Liver (tissue), 10 donors: ENCODE measurements at places on chromosomes 4 and X.

DNA sequence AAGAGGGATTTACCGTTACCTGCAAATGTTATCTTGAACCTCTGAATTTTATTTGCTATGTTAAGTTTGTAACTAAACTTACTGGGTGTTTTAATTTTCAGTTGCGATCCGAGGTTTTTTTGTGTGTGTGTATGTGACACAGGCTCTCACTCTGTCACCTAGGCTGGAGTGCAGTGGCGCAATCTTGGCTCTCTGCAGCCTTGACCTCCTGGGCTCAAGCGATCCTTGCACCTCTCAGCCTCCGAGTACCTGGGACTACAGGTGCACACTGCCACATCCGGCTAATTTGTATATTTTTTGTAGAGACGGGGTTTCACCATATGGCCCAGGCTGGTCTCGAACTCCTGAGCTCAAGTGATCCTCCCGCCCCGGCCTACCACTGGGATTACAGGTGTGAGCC lies 18.5 kb downstream of the PDK3 start:
- H3K4me1 ChIP-seq = no peaks in the 10 kb centered on the region
- H3K36me3 ChIP-seq = no peaks in the 10 kb centered on the region
- H3K27me3 ChIP-seq = peaks cover 2% of the 10 kb centered on the region

DNA sequence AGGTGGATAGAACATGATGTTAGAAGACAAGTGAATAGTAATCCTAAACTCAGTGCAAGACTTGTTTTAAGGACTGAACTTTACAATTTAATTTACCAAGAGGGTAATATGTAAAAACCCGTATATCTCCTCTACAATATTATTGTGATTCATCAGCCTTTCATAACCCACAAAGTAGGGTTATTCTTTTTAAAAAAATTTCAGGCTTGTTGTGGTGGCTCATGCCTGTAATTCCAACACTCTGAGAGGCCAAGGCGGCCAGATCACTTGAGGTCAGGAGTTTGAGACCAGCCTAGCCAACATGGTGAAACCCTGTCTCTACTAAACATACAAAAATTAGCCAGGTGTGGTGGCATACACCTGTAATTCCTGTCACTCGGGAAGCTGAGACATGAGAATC lies 7.2 kb downstream of the IBSP start:
- H3K36me3 ChIP-seq = no peaks in the 10 kb centered on the region
- no peak overlapping the region for H3K4me3 ChIP-seq
- H3K27me3 ChIP-seq = no peaks in the 10 kb centered on the region

- no peak overlapping the region for H3K27ac ChIP-seq
- no peak for DNase-seq
- no peaks in the 10 kb centered on the region for H3K4me1 ChIP-seq
- no peaks in the 10 kb centered on the region for H3K36me3 ChIP-seq
- no peaks in the 10 kb centered on the region for H3K27me3 ChIP-seq
- no peak overlapping the region for H3K4me3 ChIP-seq
Measured at GRCh38 chr4:183920512-183920911, 15.4 kb downstream of the STOX2 start.

DNA sequence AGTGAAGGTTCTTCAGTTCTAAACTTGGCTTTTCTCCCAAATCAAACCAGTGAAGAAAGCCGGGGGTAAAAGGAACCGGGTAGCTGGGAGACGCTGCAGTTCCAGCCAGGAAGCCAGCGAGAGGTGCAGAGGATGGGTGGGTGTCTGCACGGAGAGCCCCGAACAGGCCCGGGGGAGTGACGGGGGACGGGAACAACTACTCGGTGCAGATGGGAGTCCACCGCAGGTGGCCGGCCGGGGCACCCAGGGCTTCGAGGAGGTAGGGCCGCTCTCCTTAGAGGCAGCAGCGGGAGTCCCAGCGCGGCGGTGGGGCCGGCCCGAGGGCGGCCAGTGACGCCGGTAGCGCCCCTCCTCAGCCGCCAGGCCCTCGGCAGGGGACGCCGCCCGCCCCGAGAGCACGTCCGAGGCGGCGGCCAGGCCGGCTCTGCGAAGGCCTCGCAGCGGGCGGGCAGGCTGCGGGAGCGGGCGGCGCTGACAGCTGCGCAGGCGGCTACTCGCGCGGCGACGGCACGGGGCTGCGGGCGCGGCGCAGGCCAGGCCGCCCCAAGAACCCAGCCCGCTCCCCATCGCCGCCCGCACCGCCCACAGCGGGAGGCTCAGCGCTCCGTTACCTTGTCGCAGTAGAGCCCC lies 449 bp downstream of the FBXL5 start:
- no peaks in the 10 kb centered on the region for H3K27me3 ChIP-seq
- H3K27ac ChIP-seq = peak overlapping the region; percentile 99
- H3K4me1 ChIP-seq = peaks cover 22% of the 10 kb centered on the region
- DNase-seq = peak; percentile 70

- H3K4me1 ChIP-seq = no peaks in the 10 kb centered on the region
- DNase-seq = no peak
- no peak overlapping the region for H3K4me3 ChIP-seq
- H3K27ac ChIP-seq = no peak overlapping the region
- H3K36me3 ChIP-seq = peaks cover 2% of the 10 kb centered on the region
Measured at GRCh38 chr4:140689623-140690022, 66.6 kb downstream of the TBC1D9 start.

DNA sequence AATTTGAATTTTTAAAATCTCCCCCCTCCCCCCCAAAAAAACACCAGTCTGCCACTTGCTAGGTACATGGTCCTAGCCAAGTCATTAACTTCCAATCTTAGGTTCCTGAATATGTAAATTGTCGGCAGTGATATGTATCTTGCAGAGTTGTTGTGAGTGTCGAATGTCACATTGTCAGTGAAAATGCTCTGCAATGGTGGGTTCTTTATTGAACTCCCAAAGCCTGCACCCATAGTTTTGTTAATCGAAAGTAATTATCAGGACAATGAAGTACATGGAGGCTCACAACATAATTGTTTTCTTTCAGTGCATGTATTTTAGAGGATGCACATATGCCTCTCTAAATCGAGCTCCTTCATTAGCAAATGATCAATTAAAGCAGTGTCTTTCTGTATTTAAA lies 185.6 kb upstream of the S100G start:
- no peaks in the 10 kb centered on the region for H3K27me3 ChIP-seq
- no peaks in the 10 kb centered on the region for H3K36me3 ChIP-seq

- H3K4me1 ChIP-seq = no peaks in the 10 kb centered on the region
- no peaks in the 10 kb centered on the region for H3K36me3 ChIP-seq
- DNase-seq = no peak
- H3K4me3 ChIP-seq = no peak overlapping the region
- H3K27me3 ChIP-seq = no peaks in the 10 kb centered on the region
Measured at GRCh38 chrX:49197543-49198087, 2.4 kb downstream of the SYP start.

GRCh38 chrX:50726296-50726695 lies 87.7 kb downstream of the SHROOM4 start:
- H3K27ac ChIP-seq = no peak overlapping the region
- H3K36me3 ChIP-seq = no peaks in the 10 kb centered on the region
- no peak overlapping the region for H3K4me3 ChIP-seq
- no peaks in the 10 kb centered on the region for H3K4me1 ChIP-seq

- no peak overlapping the region for H3K4me3 ChIP-seq
- H3K4me1 ChIP-seq = no peaks in the 10 kb centered on the region
- no peaks in the 10 kb centered on the region for H3K27me3 ChIP-seq
- no peak overlapping the region for H3K27ac ChIP-seq
Measured at GRCh38 chr4:147110473-147111367, 165.1 kb upstream of the TTC29 start.

GRCh38 chr4:48968814-48969213 lies 17.3 kb upstream of the CWH43 start:
- no peaks in the 10 kb centered on the region for H3K36me3 ChIP-seq
- no peaks in the 10 kb centered on the region for H3K4me1 ChIP-seq
- no peak overlapping the region for H3K27ac ChIP-seq

GRCh38 chr4:86356425-86357210 lies 3.2 kb downstream of the MAPK10 start:
- H3K27ac ChIP-seq = no peak overlapping the region
- H3K27me3 ChIP-seq = peaks cover 3% of the 10 kb centered on the region
- no peaks in the 10 kb centered on the region for H3K36me3 ChIP-seq
- no peaks in the 10 kb centered on the region for H3K4me1 ChIP-seq
- DNase-seq = no peak

DNA sequence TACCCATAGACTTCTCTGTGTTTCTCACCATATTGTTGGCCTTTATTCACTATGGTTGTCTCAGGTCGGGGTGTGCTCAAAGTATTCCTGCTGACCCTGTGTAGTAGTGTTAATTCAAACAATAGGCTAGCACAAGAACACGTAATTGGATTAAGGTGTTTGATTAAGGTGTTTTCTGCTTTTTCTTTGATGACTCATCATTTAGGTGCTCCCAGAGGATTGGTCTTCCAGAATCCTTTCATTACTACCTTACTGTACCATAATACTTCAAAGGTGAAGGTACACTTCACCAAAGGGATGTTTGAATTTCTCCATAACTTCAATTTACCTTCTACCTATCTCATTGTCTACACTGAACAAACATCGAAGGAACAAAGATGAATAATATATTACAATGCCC lies 121.7 kb upstream of the CCDC160 start:
- no peaks in the 10 kb centered on the region for H3K36me3 ChIP-seq
- DNase-seq = no peak
- H3K27me3 ChIP-seq = no peaks in the 10 kb centered on the region
- no peak overlapping the region for H3K4me3 ChIP-seq
- H3K4me1 ChIP-seq = no peaks in the 10 kb centered on the region

DNA sequence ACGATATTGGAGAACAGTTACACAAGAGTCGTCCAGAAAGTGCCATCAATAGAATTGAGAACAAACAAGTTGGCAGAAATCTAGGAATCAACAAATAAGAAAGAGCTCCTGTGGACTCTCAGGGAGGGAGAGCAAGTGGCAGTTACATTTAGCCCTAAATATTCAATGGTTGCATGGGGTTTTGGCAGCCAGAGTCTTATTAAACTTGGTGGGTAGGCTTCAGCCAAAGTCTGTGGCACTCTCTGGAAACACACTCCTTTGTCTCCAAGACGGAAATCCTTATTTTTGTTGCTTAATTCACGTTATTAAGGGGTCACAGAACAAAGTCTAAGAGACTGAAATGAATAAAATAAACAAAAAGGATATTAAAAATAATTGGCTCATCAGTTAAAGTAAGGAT lies 742.2 kb upstream of the ATOH1 start:
- no peaks in the 10 kb centered on the region for H3K36me3 ChIP-seq

GRCh38 chrX:95974096-95974470 lies 710.6 kb upstream of the DIAPH2 start:
- H3K27me3 ChIP-seq = no peaks in the 10 kb centered on the region
- H3K4me1 ChIP-seq = no peaks in the 10 kb centered on the region
- no peaks in the 10 kb centered on the region for H3K36me3 ChIP-seq
- H3K27ac ChIP-seq = no peak overlapping the region
- H3K4me3 ChIP-seq = no peak overlapping the region
- no peak for DNase-seq

GRCh38 chr4:75555294-75556164 lies at the start of gene ODAPH:
ODAPH (plus strand) TSS chr4:75556066; CDS start chr4:75556083, 17 bp downstream.
- H3K4me1 ChIP-seq = no peaks in the 10 kb centered on the region
- no peak within 1 kb of the TSS for H3K4me3 ChIP-seq
- no peaks in the 10 kb centered on the region for H3K36me3 ChIP-seq
- no peak for DNase-seq
- H3K27me3 ChIP-seq = peaks cover 6% of the 10 kb centered on the region

DNA sequence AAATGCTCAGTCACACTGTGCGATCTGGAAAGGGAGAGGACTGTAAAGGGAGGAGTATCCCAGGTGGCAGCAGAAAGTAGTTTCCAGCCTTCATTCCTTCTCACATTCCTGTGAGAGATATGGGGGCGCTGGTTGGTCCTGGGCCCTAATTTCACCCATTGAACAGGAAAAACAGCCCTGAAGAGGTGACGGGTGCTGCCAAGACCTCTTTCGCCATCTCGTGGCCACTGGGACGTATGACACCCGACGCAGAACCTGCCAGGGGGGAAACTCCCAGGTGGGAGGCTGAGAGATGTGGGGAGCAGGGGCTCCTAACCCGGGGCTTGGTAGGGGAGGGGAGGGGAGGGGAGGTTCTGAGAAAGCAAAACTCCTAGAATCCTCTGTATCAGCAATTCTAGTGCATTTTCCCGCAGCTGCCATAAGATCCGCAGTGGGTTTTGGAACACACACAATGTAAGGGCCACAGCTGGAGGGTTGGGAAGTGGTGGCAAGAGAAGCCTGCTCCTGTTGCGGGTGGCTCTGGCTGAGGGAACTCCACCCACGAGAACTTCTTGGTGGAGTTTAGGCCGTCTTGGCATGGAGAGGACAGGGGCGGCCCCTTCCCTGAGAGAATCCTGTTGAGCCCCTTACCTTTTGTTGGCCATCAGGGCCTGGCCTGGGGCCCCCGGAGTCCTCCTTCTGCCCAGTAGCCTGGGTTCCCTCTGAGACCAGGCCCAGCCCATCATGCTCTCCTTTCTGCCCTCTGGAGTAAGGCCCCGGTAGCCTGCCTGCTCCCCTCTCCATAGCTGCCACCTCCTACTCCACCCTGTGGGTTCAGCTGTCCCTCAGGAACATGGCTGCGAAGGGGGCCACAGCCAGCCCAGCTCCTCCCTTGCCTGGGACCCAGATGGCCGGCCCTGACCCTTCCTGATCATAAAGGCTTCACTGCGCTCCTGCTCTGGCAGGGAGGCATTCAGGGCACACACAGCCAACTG lies 134.1 kb downstream of the OR13H1 start:
- H3K27ac ChIP-seq = no peak overlapping the region
- H3K27me3 ChIP-seq = no peaks in the 10 kb centered on the region
- no peaks in the 10 kb centered on the region for H3K4me1 ChIP-seq
- no peak overlapping the region for H3K4me3 ChIP-seq
- DNase-seq = peak; percentile 40

GRCh38 chrX:47902161-47902560 lies 65.5 kb downstream of the ZNF81 start:
- H3K27ac ChIP-seq = no peak overlapping the region
- no peaks in the 10 kb centered on the region for H3K36me3 ChIP-seq
- no peaks in the 10 kb centered on the region for H3K27me3 ChIP-seq
- no peak for DNase-seq
- no peak overlapping the region for H3K4me3 ChIP-seq

GRCh38 chr4:40059362-40059761 lies 2.7 kb downstream of the N4BP2 start:
- peaks cover 22% of the 10 kb centered on the region for H3K4me1 ChIP-seq
- no peak overlapping the region for H3K27ac ChIP-seq
- no peak overlapping the region for H3K4me3 ChIP-seq
- H3K36me3 ChIP-seq = peaks cover 2% of the 10 kb centered on the region

- peaks cover 17% of the 10 kb centered on the region for H3K4me1 ChIP-seq
- H3K4me3 ChIP-seq = no peak overlapping the region
- no peak for DNase-seq
- no peaks in the 10 kb centered on the region for H3K27me3 ChIP-seq
Measured at GRCh38 chrX:40007756-40008705, 89.7 kb downstream of the BCOR start.

- H3K27me3 ChIP-seq = no peaks in the 10 kb centered on the region
- no peaks in the 10 kb centered on the region for H3K36me3 ChIP-seq
- H3K4me1 ChIP-seq = peaks cover 39% of the 10 kb centered on the region
- peak overlapping the region; percentile 87 for H3K27ac ChIP-seq
Measured at GRCh38 chr4:40550948-40551462, 78.7 kb downstream of the RBM47 start.

DNA sequence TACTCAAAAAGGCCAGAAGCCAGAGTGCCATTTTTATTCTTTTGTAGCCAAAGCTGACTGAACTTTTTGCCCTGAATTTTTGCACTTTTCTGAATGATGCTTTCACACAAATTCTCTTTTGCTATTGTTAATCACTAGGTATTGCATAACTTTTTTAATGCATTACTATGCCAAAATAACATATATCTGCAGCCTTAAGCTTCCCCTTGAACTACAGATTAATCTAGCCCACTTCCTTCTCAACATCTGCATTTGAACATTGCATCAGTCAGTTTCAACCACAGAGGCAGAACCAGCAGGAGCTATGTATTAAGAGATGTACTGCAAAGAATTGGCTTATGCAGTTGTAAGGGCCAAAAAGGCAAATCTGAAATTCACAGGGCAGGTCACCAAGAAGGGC lies 197.6 kb upstream of the GYPA start:
- H3K4me1 ChIP-seq = no peaks in the 10 kb centered on the region
- no peaks in the 10 kb centered on the region for H3K36me3 ChIP-seq
- no peak overlapping the region for H3K27ac ChIP-seq
